ENCODE measurements at places on chromosomes 5 and 9. TPM values are rescaled to one million over a fixed set of nuclear protein-coding genes. Genes with fewer than 3 reads are reported as not detected.
A peak's percentile ranks its signal among the peaks of the same experiment; 100 is the strongest.

DNA sequence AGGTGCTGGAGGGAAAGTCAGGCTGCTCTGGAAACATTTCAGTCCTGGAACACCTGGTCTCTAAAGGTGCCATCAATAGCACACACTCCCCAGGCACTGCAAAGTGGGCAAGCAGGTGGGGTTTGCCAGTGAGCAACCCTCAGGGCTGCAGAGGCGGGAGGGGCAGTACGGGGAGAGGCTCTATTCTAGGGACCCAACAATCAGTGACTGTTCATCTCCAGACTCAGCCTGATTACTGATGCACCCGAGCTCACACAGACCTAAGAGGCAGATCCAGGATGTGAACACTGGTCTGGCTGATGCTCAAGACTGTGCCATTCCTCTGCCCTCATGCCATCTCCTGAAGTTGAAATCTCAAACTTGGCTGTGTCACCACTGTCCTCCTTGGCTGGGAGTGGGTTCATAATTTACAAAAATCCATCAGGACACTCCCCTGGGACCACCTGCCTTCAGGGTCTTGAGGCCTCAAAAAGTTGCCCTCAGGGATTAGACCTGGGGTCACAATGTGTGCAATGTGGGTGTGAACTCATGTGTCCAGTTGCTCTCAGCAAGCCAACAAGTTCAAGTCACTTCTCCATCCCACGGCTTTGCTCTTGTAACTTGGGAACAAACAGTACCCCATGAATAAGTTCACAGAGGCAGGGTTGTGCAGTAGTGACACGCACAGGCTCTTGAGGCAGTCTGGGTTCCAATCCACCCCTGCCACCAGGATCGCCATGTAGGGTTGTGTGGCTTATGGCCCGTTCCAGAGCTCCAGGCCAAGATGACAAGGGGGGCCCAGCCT lies 19.9 kb upstream of the KCNMB1 start:
- H3K4me1 ChIP-seq = no peaks in the 10 kb centered on the region
- no peak overlapping the region for H3K27ac ChIP-seq
- H3K36me3 ChIP-seq = no peaks in the 10 kb centered on the region
- H3K27me3 ChIP-seq = no peaks in the 10 kb centered on the region
- DNase-seq = no peak
- no peak overlapping the region for H3K4me3 ChIP-seq

PLGRKT gene
- total RNA-seq = 20.0 TPM

GRCh38 chr9:119844431-119844830 lies 475.2 kb upstream of the BRINP1 start:
- H3K4me1 ChIP-seq = no peaks in the 10 kb centered on the region
- no peaks in the 10 kb centered on the region for H3K36me3 ChIP-seq
- DNase-seq = no peak
- H3K27ac ChIP-seq = no peak overlapping the region
- no peak overlapping the region for H3K4me3 ChIP-seq
- no peaks in the 10 kb centered on the region for H3K27me3 ChIP-seq

DNA sequence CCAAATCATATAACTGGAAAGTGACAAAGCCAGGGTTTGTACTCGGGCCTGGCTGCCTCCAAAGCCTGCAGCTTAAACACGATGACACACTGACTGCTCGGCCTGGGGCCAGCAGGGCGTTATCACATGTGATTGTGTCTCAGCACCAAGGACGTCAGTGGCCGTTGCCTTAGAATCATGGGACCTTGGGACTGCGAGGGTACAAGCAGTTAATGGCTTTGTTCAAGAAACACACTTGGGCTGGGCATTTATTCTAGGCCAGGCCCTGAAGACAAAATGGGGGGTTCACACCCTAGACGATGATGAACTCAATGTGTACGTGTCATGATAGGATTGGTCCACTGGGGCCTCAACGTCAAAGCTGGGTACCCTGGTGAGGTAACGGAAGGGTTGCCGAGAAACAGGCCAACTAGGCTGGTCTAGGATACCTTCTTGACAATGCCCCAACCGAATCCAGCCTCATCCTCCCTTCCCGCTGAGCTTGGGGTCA lies 13.0 kb downstream of the SH3PXD2B start:
- H3K36me3 ChIP-seq = no peaks in the 10 kb centered on the region
- no peak overlapping the region for H3K27ac ChIP-seq
- no peaks in the 10 kb centered on the region for H3K27me3 ChIP-seq
- H3K4me1 ChIP-seq = no peaks in the 10 kb centered on the region

PCDHAC2 gene
- total RNA-seq = not detected

- H3K27ac ChIP-seq = no peak overlapping the region
- no peak for DNase-seq
- H3K4me3 ChIP-seq = no peak overlapping the region
- no peaks in the 10 kb centered on the region for H3K27me3 ChIP-seq
Measured at GRCh38 chr5:62144401-62145022, 161.5 kb upstream of the KIF2A start.

GRCh38 chr5:93510626-93511380 lies 70.2 kb downstream of the NR2F1-AS1 start:
- H3K4me3 ChIP-seq = no peak overlapping the region
- H3K27me3 ChIP-seq = no peaks in the 10 kb centered on the region
- H3K27ac ChIP-seq = no peak overlapping the region
- no peaks in the 10 kb centered on the region for H3K4me1 ChIP-seq

GRCh38 chr5:55758231-55758630 lies 20.4 kb downstream of the DDX4 start:
- H3K27me3 ChIP-seq = no peaks in the 10 kb centered on the region
- DNase-seq = no peak
- no peak overlapping the region for H3K4me3 ChIP-seq
- no peak overlapping the region for H3K27ac ChIP-seq
- H3K36me3 ChIP-seq = no peaks in the 10 kb centered on the region

SPATA31C1 gene
- total RNA-seq = not detected

ECM2 gene
- not detected for total RNA-seq

RRAGA gene
- 58.0 TPM for total RNA-seq

PCDHA1 gene
- not detected for total RNA-seq

GRCh38 chr5:73295447-73295846 lies 122.5 kb downstream of the TMEM174 start:
- H3K36me3 ChIP-seq = no peaks in the 10 kb centered on the region
- peaks cover 36% of the 10 kb centered on the region for H3K27me3 ChIP-seq
- DNase-seq = no peak
- no peak overlapping the region for H3K4me3 ChIP-seq
- H3K27ac ChIP-seq = no peak overlapping the region
- H3K4me1 ChIP-seq = peaks cover 13% of the 10 kb centered on the region

- H3K4me3 ChIP-seq = no peak overlapping the region
- H3K36me3 ChIP-seq = no peaks in the 10 kb centered on the region
- no peak for DNase-seq
- no peak overlapping the region for H3K27ac ChIP-seq
Measured at GRCh38 chr9:116959809-116960208, 272.7 kb downstream of the TRIM32 start.

C6 gene
- not detected for total RNA-seq

SCAMP1 gene
- total RNA-seq = 28.9 TPM

- no peaks in the 10 kb centered on the region for H3K4me1 ChIP-seq
- no peaks in the 10 kb centered on the region for H3K27me3 ChIP-seq
- H3K36me3 ChIP-seq = no peaks in the 10 kb centered on the region
- H3K27ac ChIP-seq = no peak overlapping the region
- no peak overlapping the region for H3K4me3 ChIP-seq
Measured at GRCh38 chr5:65199993-65200675, 281.6 kb downstream of the ADAMTS6 start.

- H3K27me3 ChIP-seq = no peaks in the 10 kb centered on the region
- peak overlapping the region; percentile 93 for H3K27ac ChIP-seq
- H3K4me1 ChIP-seq = peaks cover 60% of the 10 kb centered on the region
- no peak for DNase-seq
Measured at GRCh38 chr5:172005708-172006320, 624 bp downstream of the FBXW11 start.

GRCh38 chr9:93952119-93952783 lies 2.9 kb downstream of the BARX1 start:
- peaks cover 44% of the 10 kb centered on the region for H3K4me1 ChIP-seq
- H3K36me3 ChIP-seq = no peaks in the 10 kb centered on the region
- peaks cover 64% of the 10 kb centered on the region for H3K27me3 ChIP-seq
- no peak overlapping the region for H3K27ac ChIP-seq

- H3K36me3 ChIP-seq = no peaks in the 10 kb centered on the region
- no peak overlapping the region for H3K4me3 ChIP-seq
- DNase-seq = no peak
- H3K27me3 ChIP-seq = no peaks in the 10 kb centered on the region
- no peaks in the 10 kb centered on the region for H3K4me1 ChIP-seq
Measured at GRCh38 chr9:4365055-4365454, 65.2 kb upstream of the GLIS3 start.

GRCh38 chr5:160835376-160835775 lies 16.6 kb downstream of the ATP10B start:
- H3K36me3 ChIP-seq = no peaks in the 10 kb centered on the region
- DNase-seq = no peak
- no peak overlapping the region for H3K27ac ChIP-seq
- no peaks in the 10 kb centered on the region for H3K4me1 ChIP-seq

PIP5K1B gene
- not detected for total RNA-seq

- H3K27ac ChIP-seq = no peak overlapping the region
- H3K4me3 ChIP-seq = no peak overlapping the region
- no peak for DNase-seq
- no peaks in the 10 kb centered on the region for H3K36me3 ChIP-seq
Measured at GRCh38 chr9:133839822-133840329, 101.7 kb upstream of the SARDH start.
